ENCODE measurements at places on chromosomes 12 and 14.

- no peak for DNase-seq
Measured at GRCh38 chr12:132377147-132377546, 47.8 kb upstream of the GALNT9 start.

GRCh38 chr14:101465795-101466448 lies 95.4 kb upstream of the DIO3 start:
- no peak for DNase-seq

- no peak for DNase-seq
Measured at GRCh38 chr12:18242380-18243089, 18.8 kb upstream of the PIK3C2G start.

GRCh38 chr12:70383484-70383883 lies 17.4 kb downstream of the KCNMB4 start:
- no peak for DNase-seq

GRCh38 chr12:132686825-132687210 lies 324 bp downstream of the POLE start:
- DNase-seq: no peak

GRCh38 chr14:24297190-24297964 lies 2.2 kb downstream of the DHRS1 start:
- no peak for DNase-seq

DNA sequence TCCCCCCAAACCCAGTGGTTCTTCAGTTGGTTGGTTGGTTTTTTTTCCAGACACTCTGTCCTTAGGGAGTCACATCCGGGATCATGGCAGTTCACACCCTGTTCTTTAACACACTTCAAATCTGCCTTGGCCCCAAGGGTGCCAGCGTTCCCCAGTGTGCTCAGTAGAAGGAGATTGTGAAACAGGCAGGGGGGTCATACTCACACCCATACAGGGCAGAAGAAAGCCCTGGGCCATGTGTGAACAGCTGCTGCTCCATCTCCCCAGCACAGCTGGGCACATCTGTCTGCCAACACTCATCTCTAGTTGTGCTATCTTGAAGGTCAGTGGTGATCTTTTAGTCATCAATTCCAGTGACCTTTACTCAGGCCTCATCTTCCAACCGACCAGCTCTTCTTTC lies 64.4 kb upstream of the FUT8 start:
- no peak for DNase-seq

GRCh38 chr12:86228656-86229055 lies 27.5 kb downstream of the MGAT4C start:
- no peak for DNase-seq

- no peak for DNase-seq
Measured at GRCh38 chr14:95943699-95944098, 67.1 kb downstream of the TUNAR start.

GRCh38 chr12:57841445-57841844 lies 5.1 kb downstream of the CTDSP2 start:
- no peak for DNase-seq

DNA sequence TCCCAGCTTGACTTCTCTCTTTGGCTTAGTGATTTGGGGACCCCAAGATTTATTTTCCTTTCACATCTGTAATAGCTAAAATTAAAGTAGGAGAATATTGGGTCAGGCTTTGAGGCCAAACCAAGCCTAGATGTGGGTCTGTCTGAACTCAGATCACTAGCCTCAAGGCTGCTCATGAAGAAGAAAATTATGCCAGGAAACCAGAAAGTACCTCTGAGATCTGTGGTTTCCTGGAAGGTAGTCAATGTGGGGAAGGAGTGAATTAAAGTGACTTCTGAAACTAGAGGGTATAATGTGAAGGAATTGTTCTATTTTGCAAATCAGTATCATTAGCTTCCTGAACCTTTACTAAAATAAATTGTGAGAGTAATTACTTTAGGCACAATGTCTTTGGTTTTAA lies 13.4 kb upstream of the CLEC12A start:
- no peak for DNase-seq

All from NCI-H1417 treated with DMSO at 0.1 percent for 48 hours (cell line).